NCI-H446 treated with DMSO at 0.1 percent for 48 hours (cell line): ENCODE measurements at places on chromosomes 5 and 9.

DNA sequence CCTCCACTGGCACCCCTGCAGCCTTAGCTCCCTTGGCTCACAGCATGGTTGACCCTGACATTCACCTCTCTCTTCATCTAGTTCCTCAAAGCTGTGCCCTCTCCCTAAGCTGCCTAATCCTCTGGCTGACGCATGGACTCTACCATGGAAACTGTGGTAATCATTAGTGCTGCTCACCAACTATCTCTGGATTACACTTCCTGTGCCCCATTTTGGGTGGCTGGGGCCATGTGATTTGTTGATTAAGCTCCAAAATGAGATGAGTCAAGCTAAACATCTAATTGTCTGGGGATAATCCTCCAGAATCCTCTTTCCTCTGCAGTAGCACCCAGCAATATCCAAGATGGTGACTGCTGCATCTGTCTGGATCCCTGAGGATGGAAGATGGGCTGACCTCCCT is 264.4 kb downstream of the SH3GL2 start:
- no peak for DNase-seq

GRCh38 chr9:33161589-33162132 is 5.5 kb downstream of the B4GALT1 start:
- no peak for DNase-seq

GRCh38 chr9:2126331-2126803 is 111.2 kb downstream of the SMARCA2 start:
- DNase-seq = no peak

GRCh38 chr9:81588148-81588871 is 101.0 kb downstream of the TLE1 start:
- DNase-seq = no peak

GRCh38 chr9:134585746-134586706 is 55.6 kb upstream of the COL5A1 start:
- no peak for DNase-seq

- no peak for DNase-seq
These were observed 4.7 kb upstream of the PURA start for GRCh38 chr5:140109018-140109758.

DNA sequence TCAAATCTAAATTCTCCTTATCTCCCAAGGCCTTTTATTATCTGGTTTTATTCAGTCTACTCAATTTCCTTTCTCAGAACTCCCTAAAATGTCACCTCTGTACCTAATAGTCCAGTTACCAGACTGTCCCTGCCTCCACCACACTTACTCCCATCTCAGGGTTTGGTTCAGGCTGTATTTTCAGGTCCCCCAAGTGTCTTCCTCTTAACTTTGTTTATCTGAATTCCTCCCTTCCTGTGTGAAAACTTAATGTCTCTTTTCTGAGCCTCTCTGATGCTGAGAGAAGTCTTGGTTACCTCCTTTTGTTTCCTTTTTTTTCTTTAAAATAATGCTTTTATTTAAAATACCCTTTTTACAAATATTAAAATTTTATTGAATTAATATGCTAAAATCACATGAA is 133.4 kb downstream of the PAM start:
- DNase-seq = no peak

DNA sequence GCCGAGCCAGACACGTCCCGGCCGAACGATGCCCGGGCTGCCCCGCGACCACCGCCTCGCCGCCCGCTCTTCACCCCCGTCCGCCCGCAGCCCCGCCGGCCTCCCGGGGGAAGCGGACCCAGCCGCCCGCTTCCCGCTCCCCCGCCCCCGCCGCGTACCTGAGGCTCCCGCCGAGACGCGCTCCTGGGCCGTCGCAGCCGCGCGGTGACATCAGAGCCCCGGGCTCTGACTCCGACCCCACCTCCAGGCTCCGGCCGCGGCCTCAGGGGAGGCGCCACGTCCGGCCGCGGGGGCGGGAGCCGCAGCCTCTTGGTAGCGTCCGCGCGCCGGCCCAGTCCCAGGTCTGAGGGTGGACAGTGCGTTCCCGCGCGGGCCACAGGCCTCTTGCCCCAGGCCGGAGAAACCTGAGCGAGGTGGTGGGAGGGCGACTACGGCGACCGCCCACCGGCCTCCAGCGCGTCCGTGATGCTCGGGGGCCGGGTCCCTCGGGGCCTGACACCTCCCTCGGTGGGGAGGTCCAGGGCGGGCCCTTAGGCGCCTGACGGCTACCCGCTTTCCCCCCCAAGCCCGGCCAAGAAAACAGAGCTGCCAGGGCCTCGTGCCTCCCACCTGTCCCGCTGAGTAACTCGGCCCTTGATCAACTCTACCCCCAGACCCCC is at the start of gene SHROOM1:
SHROOM1 (minus strand) TSS at position 212 of the 659 bp plus-strand sequence. CDS start 4,507 bp downstream, outside the sequence.
- no peak for DNase-seq

DNA sequence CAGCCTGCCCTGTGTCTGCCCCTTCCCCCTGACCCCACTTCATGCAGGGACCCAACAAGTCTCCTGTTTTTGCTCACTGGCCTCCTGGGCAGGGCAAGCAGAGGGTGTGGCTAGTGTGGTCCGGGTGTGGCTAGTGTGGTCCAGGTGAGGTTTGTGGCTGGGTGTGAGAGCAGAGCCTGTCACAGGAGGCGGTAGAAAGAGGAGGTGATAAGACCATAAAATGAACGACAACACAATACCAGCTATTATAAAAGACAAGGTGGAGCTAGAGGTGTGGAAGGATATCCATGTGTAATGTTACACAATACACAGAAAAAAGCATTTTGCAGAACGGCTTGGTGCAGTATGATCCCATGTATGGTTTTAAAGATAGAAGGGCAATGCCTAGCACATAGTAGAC is 23.3 kb downstream of the SPRY4 start:
- no peak for DNase-seq

DNA sequence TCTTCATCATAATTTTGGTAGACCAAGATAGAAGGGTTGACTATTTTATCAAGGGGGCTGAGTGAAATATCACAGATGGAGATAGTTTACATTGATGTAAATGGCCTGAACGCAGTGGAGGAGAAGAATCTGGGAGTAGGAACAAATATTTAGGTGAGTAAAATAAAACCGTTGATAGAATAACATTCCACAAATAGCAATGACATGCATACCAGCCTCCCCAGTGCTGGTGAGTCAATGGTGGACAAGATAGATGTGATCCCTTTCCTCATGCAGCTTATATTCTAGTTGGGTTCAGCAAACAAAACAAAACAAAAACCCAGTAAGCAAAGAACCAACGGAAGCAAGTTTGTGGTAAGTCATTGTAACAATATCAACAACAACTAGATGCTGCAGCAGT is 385.2 kb downstream of the FAM170A start:
- no peak for DNase-seq

- DNase-seq = no peak
These were observed 325.7 kb upstream of the WWC1 start for GRCh38 chr5:167965710-167966109.

DNA sequence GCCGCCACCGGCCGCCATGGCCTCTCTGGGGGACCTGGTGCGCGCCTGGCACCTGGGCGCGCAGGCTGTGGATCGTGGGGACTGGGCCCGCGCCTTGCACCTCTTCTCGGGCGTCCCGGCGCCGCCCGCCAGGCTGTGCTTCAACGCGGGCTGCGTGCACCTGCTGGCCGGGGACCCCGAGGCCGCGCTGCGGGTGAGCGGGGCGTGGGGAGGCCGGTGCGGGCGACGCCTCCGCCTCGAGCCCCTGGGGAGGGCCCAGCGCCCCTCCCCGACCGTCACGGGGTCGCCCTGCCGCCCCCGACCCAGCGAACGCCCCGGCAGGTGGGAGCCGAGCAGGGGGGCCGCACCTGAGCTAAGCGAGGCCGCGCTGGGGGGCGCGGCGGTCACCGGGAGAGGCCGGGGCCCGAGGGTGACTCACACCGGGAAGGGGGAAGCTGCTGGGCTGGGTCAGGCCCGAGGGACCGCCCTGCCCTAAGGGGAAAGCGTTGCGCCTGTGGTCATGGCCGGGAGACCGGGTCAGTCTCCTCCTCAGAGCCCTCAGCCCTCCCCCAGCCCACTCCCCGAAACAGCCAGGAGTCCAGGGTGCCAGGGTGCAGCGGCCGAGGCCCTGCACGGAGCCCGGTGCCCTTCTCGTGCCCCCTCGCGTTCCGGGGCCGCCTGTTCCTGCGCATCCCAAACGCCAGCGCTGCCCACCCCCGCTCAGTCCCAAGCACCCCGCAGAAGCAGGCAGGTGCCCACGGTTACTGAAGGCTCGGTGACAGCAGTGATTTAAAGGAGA is 510 bp downstream of the NOXA1 start:
- DNase-seq = no peak

GRCh38 chr9:34716711-34717110 is 6.8 kb upstream of the CCL21 start:
- no peak for DNase-seq

DNA sequence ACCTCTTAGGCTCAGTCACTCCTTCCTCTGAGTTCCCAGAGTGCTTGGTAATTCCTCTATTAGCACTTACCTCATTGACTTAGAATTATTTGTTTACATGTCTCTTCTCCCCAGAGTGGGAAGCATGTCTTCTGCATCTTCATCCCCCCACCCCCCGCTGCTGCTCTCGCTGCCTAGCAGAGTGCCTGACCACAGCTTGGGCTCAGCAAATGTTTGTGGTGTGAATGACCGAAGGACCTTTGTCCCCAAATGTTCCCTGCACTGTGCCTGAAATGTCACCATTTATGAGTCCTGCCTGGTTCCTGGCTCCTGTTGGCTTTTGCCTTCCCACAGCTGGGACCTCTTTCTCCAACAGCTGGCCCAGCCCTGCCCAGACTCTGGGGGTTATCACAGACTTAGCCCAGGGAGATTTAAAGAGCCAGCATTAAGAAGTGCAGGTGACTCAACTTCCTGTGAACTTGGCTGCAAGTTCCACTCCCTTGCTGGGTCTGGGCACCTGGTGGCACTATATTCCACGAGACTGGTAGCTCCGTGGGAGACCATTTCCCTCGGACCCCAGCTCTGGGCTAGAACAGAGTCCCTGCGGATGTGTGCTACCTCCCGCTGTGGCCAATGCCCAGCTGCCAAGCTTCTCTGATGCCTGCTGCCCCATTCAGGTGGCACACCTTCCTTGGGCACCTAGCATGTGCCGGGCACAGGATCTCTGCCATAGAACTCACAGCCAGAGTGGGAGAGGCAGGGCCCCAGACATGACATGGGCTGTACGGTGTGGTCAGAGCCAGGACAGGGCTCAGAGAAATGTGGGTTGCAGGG is 1.8 kb upstream of the HMCN2 start:
- DNase-seq = no peak
